ENCODE measurements at places on chromosomes 6 and 20. TPM values are rescaled to one million over a fixed set of nuclear protein-coding genes. Genes with fewer than 3 reads are reported as not detected.

DNA sequence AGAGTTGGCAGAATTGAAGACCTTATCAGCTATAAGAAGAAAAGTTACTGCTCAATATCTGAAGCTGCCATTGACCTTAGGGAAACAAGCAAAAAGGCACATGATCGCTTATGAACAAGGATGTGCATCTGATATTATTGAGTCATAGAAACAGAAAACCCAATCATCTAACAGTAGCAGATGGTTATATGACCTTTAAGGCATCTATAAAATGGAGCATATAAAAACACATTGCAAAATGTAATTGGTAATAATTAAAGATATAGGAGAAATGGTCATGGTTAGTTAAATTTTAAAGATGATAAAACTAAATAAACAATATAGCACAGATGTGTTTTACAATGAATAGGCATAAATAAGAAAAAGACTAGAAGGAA, 260.1 kb upstream of the TAB2 start:
- peaks cover 21% of the 10 kb centered on the region for H3K4me1 ChIP-seq
- DNase-seq = no peak
- H3K36me3 ChIP-seq = no peaks in the 10 kb centered on the region
- no peak overlapping the region for H3K27ac ChIP-seq
- no peaks in the 10 kb centered on the region for H3K27me3 ChIP-seq

DNA sequence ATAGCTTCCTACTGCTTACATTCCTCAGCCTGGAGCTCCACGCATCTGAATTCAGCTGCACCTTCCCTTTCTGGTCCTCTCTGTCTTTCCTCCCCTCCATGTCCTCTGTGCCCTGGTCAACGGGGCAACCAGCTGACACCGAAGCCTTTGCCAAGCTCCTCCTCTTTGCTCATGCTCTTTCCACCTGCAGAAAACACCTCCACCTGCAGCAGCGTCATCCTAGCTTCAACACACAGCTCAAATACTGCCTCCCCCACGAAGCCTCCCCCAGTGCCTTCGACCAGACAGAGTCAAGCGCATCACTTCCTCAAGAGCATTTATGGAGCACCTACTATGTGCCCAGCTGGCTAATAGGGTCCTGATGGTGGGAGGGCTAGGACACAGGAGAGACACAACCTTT, 9.2 kb downstream of the CDH22 start:
- H3K4me1 ChIP-seq = no peaks in the 10 kb centered on the region
- no peaks in the 10 kb centered on the region for H3K36me3 ChIP-seq

- DNase-seq = no peak
- H3K27me3 ChIP-seq = no peaks in the 10 kb centered on the region
- peaks cover 7% of the 10 kb centered on the region for H3K4me1 ChIP-seq
- H3K27ac ChIP-seq = no peak overlapping the region
Measured at GRCh38 chr6:129730477-129731165, 20.6 kb upstream of the ARHGAP18 start.

DNA sequence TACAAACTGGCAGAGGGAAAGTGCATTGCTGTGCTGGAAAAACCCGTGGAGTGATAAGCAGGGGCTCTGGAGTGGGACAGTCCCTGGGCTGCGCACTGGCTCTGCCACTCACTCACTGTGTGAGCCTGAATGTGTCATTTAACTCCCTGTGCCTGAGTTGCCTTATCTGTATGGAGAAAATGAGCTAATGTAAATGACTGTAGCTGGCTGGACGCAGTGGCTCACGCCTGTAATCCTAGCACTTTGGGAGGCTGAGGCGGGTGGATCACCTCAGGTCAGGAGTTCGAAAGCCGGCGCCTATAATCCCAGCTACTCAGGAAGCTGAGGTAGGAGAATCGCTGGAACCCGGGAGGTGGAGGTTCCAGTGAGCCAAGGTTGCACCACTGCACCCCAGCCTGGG, 18.4 kb upstream of the RPN2 start:
- DNase-seq = no peak
- H3K4me1 ChIP-seq = no peaks in the 10 kb centered on the region
- no peaks in the 10 kb centered on the region for H3K27me3 ChIP-seq
- H3K4me3 ChIP-seq = no peak overlapping the region
- H3K27ac ChIP-seq = no peak overlapping the region

DNA sequence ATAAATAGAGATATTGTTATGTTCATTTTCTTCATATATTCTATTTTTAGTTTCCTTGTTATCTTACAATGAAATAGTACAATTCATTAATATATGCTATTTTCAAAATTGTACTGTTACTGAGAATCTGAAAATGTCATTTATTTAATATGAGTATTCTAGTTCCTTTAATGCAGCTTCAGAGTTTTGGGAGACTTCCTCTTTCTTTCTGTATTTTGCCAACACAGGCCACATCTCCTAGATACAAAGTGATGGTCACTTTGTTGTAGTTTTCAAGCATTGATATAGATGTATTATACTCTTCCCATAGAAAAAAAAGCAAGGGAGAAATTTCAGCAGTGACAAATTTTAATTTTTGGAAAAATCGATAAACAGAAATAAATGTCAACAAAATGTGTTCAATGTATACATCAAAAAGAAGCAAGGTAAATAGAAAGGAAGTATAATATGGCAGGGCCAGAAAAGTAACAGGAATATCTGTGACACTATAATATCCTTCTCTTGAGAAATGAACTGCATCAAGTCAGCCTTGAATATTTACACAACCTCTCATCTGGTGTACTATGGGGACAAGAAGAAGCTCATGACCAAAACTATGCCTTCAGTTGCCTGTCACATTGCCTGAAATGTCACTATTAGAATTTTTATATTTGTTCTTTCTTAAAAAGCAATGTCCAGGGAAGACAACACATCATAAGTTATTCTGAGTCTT, 396.0 kb downstream of the TBC1D32 start:
- no peaks in the 10 kb centered on the region for H3K27me3 ChIP-seq
- DNase-seq = no peak
- H3K36me3 ChIP-seq = no peaks in the 10 kb centered on the region
- H3K4me3 ChIP-seq = no peak overlapping the region
- no peaks in the 10 kb centered on the region for H3K4me1 ChIP-seq

DNA sequence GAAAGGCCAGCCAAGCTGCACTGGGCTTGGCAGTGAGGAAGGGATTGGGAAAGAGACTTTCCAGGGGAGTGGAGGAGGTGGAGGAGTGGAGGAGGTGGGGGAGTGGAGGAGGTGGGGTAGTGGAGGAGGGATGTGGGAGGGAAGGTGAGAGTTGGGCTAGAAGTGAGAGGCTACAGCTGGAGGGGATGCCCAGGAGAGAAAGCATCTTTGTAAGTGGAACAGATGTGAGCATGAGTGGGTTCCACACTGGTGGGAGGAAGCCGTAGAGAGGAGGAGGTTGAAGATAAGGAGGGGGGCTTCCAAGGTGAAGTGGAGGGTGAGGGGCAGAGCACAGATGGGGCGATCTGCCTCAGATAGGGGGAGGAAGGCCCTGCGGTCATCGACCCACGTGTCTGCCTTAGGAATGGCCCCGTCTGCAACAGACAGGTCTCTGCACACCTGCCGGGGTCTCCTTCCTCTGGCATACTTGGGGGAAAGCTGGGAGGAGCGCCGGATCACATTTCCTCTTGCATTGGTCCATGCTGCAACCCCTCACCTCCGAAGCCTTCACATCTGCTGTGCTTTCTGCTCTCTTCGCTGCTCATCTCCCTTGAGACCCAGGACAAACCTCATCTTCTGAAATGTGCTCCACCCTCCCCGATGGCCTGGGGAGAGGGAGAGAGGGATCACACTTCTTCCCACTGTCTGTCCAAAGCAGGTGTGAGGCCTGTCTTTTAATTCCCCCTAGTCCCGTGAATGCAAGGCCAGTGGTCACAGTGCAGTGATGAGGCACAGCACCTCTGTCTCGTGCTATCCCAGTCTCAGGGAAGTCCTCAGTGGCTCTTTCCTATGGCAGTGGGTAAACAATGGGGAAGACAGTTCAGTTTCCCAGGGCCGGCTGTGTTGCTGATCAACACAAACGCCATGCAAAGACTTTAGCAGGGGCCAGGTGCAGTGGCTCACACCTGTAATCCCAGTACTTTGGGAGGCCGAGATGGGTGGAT, 48.6 kb upstream of the SNX9 start:
- H3K27ac ChIP-seq = no peak overlapping the region
- peaks cover 6% of the 10 kb centered on the region for H3K4me1 ChIP-seq
- H3K36me3 ChIP-seq = no peaks in the 10 kb centered on the region

CST4 gene
- not detected for total RNA-seq

DNA sequence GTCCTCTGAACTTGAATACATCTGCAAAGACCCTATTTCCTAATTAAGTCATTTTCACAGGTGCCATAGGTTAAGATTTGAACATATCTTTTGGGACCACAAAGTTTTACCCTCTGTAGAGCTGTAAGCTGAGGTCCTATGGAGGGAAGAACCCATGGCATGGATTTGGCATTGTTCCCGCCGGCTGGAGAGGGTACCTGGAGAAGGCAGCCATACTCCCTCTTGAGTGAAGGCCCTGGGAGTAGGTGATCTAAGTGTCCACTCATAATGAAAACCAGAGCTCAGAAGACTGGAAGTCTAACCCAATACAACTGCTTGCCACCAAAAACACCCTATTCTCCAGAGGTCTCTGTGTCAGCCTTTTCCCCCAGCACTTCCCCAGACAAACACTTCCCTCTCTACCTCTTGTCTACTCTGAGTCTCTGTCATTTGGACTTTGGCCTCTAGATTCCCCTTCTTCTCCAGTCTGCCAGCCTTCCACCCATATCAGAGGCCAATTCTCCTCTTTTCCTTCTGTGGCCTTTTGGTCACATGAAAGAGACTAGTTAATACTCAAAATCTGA, 363.9 kb downstream of the MAFB start:
- H3K27me3 ChIP-seq = no peaks in the 10 kb centered on the region
- H3K4me1 ChIP-seq = no peaks in the 10 kb centered on the region
- H3K4me3 ChIP-seq = no peak overlapping the region
- no peak for DNase-seq
- H3K36me3 ChIP-seq = no peaks in the 10 kb centered on the region
- no peak overlapping the region for H3K27ac ChIP-seq

- no peak overlapping the region for H3K27ac ChIP-seq
- H3K27me3 ChIP-seq = no peaks in the 10 kb centered on the region
- peaks cover 12% of the 10 kb centered on the region for H3K4me1 ChIP-seq
Measured at GRCh38 chr6:157203312-157203744, 120.0 kb downstream of the TMEM242 start.

SMIM28 gene
- not detected for total RNA-seq

GRCh38 chr20:35776513-35777101, 4.8 kb downstream of the PHF20 start:
- H3K36me3 ChIP-seq = peaks cover 10% of the 10 kb centered on the region
- no peaks in the 10 kb centered on the region for H3K27me3 ChIP-seq
- H3K4me3 ChIP-seq = no peak overlapping the region
- no peak for DNase-seq
- peaks cover 36% of the 10 kb centered on the region for H3K4me1 ChIP-seq
- peak overlapping the region; percentile 24 for H3K27ac ChIP-seq

DNA sequence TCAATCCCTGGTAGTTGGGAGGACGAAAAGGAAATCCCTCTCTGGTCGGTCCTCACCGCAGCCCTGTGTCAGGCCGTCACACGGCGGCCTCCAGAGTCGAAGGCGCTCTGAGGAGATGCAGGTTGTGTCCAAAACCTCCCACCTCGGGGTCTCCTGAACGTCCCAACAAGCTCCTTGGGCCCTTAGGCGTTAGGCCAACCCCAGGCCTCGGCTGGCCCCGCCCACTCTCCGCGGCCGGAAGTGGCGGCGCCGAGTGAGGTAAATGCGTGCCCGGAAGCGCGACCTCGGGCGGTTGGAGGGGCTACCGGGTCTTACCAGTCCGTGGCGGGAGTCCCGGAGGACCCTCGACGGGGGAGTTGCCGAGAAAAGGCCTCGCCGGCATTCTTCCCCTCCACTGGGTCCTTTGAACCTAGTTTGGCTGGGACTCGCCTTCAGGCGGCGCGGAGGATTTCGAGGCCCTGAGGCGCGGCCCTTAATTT, at the start of gene TDRD6:
Gene TDRD6 (plus strand): TSS at position 267 of the 479 bp plus-strand sequence. CDS start 244 bp downstream, outside the sequence.
- no peaks in the 10 kb centered on the region for H3K27me3 ChIP-seq
- no peak for DNase-seq
- H3K27ac ChIP-seq = no peak within 1 kb of the TSS
- H3K4me1 ChIP-seq = no peaks in the 10 kb centered on the region
- H3K4me3 ChIP-seq = no peak within 1 kb of the TSS
- H3K36me3 ChIP-seq = no peaks in the 10 kb centered on the region

DNA sequence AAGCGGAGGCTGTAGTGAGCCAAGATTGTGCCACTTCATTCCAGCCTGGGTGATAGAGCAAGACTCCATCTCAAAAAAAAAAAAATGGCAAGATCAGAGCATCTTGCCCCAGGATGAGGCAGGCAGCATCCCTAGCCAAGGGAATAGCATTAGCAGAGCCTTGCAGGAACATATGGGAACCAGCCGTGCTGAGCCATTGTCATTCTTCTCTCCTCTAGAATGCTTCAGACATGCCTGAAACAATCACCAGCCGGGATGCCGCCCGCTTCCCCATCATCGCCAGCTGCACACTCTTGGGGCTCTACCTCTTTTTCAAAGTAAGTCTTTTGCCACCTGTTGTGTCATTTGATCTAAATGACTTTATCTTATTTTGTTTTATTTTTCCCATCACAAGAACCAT, 13.0 kb downstream of the HM13 start:
- no peaks in the 10 kb centered on the region for H3K27me3 ChIP-seq
- no peak overlapping the region for H3K4me3 ChIP-seq
- DNase-seq = no peak
- no peak overlapping the region for H3K27ac ChIP-seq
- peaks cover 19% of the 10 kb centered on the region for H3K4me1 ChIP-seq
- peaks cover 64% of the 10 kb centered on the region for H3K36me3 ChIP-seq

DNA sequence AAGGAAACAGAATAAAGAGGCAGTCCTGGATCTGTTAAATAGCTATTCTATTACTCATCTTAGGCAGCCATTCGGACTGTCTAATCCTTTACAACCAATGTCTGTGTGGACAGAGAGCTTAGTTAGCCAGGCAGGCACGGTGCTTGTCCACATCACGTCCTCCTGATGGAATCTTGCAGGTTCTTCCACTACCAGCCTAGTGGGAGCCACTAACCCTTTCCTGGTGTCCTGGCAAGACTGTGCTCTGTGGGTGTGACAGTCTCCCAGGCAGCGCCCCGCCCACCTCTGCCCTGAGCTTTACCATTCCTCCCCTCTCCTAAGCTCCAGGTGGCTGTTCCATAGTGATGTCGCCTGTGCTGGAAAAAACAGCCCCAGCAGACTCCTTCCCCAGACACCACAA, 78.3 kb upstream of the CLDN20 start:
- no peaks in the 10 kb centered on the region for H3K27me3 ChIP-seq
- no peak overlapping the region for H3K27ac ChIP-seq
- H3K4me3 ChIP-seq = no peak overlapping the region
- H3K36me3 ChIP-seq = no peaks in the 10 kb centered on the region
- no peaks in the 10 kb centered on the region for H3K4me1 ChIP-seq
- no peak for DNase-seq

DNA sequence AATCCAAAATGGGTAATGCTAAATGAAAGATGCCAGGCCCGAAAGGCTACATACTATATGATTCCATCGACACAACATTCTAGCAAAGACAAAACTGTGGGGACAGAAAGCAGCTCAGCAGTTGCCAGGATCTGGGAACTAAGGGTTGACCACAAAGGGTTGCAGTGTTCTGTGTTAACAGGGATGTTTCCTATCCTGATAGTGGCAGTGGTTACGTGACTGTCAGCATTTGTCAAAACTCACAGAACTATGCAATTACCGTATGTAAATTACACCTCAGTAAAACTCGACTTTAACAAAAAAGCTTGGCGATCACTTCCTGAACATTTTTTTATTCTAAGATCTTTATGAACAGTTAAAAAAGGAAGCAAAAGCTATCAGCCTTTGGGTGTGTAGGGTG, 83.9 kb downstream of the BANF2 start:
- H3K27ac ChIP-seq = no peak overlapping the region
- no peak for DNase-seq
- H3K27me3 ChIP-seq = no peaks in the 10 kb centered on the region
- H3K4me3 ChIP-seq = no peak overlapping the region
- H3K4me1 ChIP-seq = peaks cover 9% of the 10 kb centered on the region

DPPA5 gene
- not detected for total RNA-seq

All from lower lobe of right lung (tissue), 2 donors.